ENCODE measurements at places on chromosomes 12 and 14.

GRCh38 chr12:68612202-68612601, 1.5 kb downstream of the RAP1B start:
- DNase-seq = no peak

DNA sequence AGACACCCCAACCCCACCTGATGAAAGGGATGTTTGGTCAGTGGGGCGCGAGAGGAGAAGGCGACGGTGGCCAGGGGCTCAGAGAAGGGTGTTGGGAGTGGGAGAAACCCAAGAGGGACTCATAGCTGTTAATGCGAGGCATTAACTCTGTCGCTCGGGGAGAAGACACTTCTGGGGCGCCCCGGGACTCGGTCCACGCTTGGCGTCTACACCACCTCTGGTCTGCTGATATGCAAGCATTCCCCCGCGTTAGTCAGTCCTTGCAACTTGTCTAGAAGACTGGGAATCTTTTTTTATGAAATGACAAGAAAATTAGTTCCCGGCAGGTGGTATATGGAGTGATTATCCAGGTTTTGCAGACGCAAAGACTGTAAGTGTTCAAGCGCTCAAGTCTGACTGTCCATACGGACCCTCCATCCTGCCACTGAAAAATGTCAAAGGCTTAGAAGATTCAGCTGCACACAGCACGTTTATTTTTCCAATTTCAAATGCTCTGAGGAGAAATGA, 360 bp upstream of the SLC35F4 start:
- no peak for DNase-seq

GRCh38 chr12:93104535-93104934, 175.4 kb upstream of the EEA1 start:
- no peak for DNase-seq

DNA sequence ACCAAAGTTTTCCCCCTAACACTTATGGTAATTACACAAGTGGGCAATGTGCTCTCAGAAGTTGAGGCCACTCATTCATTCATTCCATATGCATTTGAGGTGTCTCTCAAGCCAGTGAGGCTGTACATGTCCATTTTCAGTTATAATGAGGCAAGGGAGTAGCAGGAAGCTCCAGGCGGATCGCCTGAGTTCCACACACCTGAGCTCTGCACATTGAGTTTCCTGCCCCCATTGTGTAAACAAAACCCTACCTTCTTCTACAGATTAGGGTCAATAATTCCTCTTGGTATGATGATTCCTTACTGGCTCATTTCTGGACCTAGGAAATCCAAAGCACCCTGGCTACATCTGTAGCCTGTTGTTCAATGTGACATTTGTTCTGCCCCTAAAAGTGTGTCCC, 555.3 kb downstream of the MED13L start:
- no peak for DNase-seq

- DNase-seq = no peak
Measured at GRCh38 chr12:2876431-2877046, 435 bp downstream of the FOXM1 start.

DNA sequence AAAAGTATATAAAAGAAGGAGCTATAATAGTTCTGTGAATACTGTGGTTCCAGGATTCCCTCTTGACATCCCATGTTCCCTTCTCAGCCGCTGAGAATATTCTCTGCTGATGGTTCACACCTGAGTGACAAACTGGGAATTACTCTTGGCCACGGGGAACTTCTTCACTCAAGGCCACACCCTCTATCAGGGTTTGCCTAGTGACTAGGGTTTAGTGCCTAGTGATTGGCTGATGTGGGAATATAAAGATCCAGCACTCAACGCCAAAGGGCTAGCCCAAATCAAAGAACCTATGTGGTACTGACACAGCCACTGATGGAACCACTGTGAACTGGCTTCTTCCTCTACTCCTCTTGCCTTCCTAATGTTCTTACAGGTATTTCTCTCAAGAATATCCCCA, 248.4 kb downstream of the ASCL1 start:
- DNase-seq = no peak
